ENCODE measurements at places on chromosomes 12 and 14. TPM values are rescaled to one million over a fixed set of nuclear protein-coding genes. Genes with fewer than 3 reads are reported as not detected.
A peak's percentile ranks its signal among the peaks of the same experiment; 100 is the strongest.

The PSME2 gene
- 86.1 TPM for total RNA-seq

DNA sequence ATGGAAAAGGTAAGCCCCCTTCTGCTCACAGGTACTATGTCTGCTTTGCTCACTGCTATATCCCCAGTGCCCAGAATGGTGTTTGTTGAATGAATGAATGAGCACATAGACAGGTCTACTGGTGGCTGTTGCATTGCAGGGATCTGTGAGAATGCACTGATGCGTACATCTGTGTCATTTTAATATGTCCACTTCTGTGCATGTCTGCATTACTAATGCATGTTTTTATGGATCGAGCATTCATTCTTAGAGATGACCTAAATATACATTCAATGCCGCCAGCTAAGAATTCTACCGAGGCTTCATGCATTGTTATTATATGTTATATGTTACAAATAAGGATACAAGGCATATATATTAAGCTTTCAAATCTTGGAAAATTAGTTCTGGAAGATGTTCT is 73.8 kb downstream of the SPRING1 start:
- H3K4me1 ChIP-seq: no peaks in the 10 kb centered on the region
- no peak for DNase-seq
- H3K27ac ChIP-seq: no peak overlapping the region
- H3K27me3 ChIP-seq: no peaks in the 10 kb centered on the region
- H3K4me3 ChIP-seq: no peak overlapping the region

- no peak overlapping the region for H3K4me3 ChIP-seq
- H3K36me3 ChIP-seq: no peaks in the 10 kb centered on the region
- no peak overlapping the region for H3K27ac ChIP-seq
Observed at GRCh38 chr14:38063711-38064320, 143.9 kb upstream of the SSTR1 start.

DNA sequence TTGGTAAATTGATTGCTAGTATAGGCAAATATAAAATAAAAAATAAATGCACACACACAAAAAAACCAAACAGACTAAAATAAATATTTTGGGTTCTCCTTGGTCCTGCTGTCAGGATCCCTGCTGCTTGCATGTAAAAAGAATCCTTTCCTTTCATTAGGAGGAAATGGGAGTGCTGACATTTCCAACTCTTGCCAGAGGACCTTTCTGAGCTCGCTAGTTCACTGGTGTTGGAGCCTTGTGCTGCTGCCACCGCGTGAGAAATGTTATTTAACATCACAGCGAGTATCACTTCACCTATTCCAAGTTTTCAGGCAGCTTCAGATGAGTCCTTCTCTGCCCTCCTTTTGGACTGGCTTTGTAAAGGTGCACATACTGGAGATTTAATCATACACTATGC is 358.9 kb downstream of the NPAS3 start:
- H3K27ac ChIP-seq: no peak overlapping the region
- H3K4me3 ChIP-seq: no peak overlapping the region
- no peaks in the 10 kb centered on the region for H3K36me3 ChIP-seq
- no peaks in the 10 kb centered on the region for H3K27me3 ChIP-seq
- H3K4me1 ChIP-seq: no peaks in the 10 kb centered on the region
- no peak for DNase-seq

GRCh38 chr14:100372357-100373048 is 49.4 kb downstream of the SLC25A47 start:
- H3K36me3 ChIP-seq: no peaks in the 10 kb centered on the region
- no peak overlapping the region for H3K4me3 ChIP-seq
- no peaks in the 10 kb centered on the region for H3K4me1 ChIP-seq
- DNase-seq: no peak

DNA sequence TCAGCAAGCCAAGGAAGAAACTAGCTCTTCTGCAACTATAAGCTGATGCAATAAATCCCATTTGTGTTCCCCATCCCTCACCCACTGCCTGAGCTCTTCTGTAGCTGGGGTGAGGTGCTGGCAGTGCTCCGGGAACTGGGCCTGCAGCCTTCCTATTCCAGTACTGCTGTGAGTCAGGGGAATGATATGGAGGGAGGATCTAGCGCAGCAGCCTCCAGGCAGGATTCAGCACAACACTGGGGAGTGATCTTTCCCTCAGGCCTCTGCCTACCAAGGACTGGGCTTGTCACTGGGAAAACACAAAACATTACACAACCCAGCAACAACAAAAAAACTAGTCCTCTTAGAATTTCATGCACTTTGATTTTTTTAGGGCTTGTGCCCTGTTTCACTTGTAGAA is 58.7 kb downstream of the ST8SIA1 start:
- H3K36me3 ChIP-seq: no peaks in the 10 kb centered on the region
- DNase-seq: peak; percentile 93
- H3K4me3 ChIP-seq: no peak overlapping the region
- peak overlapping the region; percentile 97 for H3K27ac ChIP-seq
- H3K4me1 ChIP-seq: peaks cover 11% of the 10 kb centered on the region
- no peaks in the 10 kb centered on the region for H3K27me3 ChIP-seq

DNA sequence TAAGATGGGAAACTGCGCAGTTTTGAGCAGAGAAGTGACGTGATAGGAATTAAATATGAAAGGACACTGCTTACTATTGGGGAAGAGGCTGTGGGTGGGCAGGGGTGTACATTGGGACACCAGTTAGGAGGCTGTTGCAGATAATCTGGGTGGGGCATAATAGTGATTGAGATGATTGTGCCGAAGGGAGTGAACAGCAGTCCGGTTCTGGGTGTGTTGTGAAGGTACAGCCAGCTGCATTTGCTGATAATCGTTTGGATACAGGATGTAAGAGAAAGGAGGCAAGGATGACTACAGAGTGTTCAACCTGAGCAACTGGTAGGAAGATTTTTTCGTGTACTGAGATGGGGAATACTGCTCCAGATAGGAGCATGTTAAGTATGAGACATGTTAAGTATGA is 205.2 kb upstream of the NEDD1 start:
- H3K36me3 ChIP-seq: no peaks in the 10 kb centered on the region
- no peak overlapping the region for H3K4me3 ChIP-seq
- H3K4me1 ChIP-seq: no peaks in the 10 kb centered on the region
- no peaks in the 10 kb centered on the region for H3K27me3 ChIP-seq
- DNase-seq: no peak
- no peak overlapping the region for H3K27ac ChIP-seq

- H3K4me3 ChIP-seq: no peak overlapping the region
- no peaks in the 10 kb centered on the region for H3K27me3 ChIP-seq
- H3K27ac ChIP-seq: no peak overlapping the region
- no peaks in the 10 kb centered on the region for H3K36me3 ChIP-seq
- no peaks in the 10 kb centered on the region for H3K4me1 ChIP-seq
Observed at GRCh38 chr12:105292705-105293104, 37.8 kb upstream of the C12orf75 start.

- H3K4me3 ChIP-seq: no peak overlapping the region
- no peak for DNase-seq
- H3K36me3 ChIP-seq: no peaks in the 10 kb centered on the region
Observed at GRCh38 chr12:12007001-12007712, 63.6 kb upstream of the BCL2L14 start.

DNA sequence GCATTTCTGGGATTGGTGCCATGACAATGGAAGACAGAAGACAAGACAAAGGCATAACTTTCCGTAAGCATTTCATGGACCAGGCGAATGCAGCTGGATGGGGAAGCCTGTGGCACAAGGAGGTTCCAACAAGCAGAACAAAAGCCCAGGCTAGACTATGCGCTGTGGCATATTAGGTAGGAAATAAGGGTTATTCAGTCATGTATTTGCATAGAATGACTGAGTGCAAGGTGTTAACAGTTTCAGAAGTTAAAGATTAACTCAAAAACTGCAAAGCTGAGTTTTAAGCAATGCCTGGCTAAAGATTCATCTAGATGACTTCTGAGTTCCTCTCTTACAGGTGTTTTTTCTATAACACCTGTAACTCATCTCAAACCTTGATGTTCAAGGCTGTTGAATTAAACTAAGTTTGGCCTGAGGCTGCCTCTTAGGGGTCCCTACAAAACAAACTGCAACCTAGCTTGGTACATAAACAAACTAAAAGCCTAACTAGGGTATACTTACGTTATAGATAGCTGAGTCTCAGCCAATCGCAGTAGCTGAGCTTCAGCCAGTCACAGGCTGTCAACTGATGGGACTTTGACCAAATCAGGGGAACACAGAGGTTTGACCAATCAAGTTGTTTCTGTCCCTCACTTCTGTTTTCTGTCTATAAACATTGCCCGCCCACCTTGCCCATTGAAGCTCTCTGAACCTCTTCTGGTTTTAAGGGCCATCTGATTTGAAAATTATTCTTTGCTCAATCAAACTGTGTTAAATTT is 52.2 kb upstream of the PLBD1 start:
- no peaks in the 10 kb centered on the region for H3K4me1 ChIP-seq
- no peak overlapping the region for H3K4me3 ChIP-seq
- H3K27ac ChIP-seq: no peak overlapping the region
- DNase-seq: no peak

DNA sequence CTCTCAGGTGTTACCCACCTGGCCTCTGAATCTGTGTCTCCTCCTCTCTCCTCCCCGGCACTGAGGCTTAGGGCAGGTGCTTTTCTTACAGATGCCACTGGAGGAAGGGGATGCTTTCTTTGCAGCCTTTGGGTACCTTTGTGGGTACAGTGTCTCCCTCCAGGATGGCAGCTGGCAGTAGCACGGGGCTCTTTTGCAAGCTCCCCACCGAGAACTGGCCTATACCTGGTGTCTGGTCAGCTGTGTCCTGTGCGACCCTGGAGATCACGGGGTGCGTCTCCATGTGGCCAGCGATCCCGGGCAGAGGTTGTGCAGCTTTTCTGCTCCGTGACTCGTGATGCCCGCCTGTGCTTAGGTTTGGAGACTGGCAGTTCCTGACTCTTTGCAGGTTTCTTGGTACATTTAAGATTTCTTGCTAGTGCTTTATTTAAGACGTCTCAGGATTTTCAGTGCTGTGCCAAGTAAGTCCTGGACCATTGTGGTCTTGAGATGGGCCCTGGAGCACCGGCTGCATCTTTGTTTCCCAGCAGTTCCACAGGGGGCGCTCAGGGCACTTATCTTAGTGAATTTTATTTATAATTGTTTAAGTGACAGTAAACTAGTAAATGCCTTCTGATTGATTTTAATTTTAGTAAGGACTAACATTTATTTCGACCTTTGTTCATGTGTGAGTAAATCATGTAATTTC is 68.9 kb downstream of the DDX51 start:
- peaks cover 9% of the 10 kb centered on the region for H3K36me3 ChIP-seq
- no peaks in the 10 kb centered on the region for H3K4me1 ChIP-seq
- no peaks in the 10 kb centered on the region for H3K27me3 ChIP-seq
- H3K27ac ChIP-seq: no peak overlapping the region

GRCh38 chr14:77761205-77761931 is 412 bp upstream of the SNW1 start:
- H3K36me3 ChIP-seq: no peaks in the 10 kb centered on the region
- H3K27ac ChIP-seq: peak overlapping the region; percentile 45
- DNase-seq: peak; percentile 60
- peak overlapping the region; percentile 76 for H3K4me3 ChIP-seq
- peaks cover 4% of the 10 kb centered on the region for H3K4me1 ChIP-seq

DNA sequence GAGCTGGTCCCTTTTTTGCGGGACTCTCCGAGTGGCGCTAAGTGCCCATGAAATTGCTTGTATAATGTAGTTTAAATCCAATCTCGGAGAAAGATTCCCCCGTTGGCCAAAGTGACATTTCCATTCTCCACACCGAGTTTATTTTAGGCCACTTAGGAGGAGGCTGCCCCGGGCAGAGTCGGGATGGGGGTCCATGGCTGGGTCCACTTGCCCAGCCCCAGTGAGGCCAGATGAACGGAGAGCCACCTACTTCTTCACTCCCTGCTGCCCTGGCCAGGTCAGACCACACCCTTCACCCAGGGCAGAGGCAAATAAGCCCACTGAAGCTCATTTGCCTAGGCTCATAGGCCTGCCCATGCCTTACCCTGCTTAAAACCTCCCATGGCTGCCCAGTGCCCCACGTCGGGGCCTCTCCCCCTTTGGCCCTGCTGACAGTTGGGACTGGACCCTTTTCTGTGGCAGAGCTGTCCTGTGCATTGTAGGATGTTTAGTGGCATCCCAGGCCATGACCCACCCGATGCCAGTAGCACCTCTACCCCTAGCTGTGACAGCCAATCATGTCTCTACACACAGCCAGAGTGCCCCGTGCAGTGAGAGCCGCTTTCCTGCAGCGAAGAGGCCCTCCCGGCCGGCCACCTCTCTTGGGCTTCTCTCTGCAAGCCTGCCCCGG is 51.3 kb downstream of the FAM222A start:
- H3K4me3 ChIP-seq: no peak overlapping the region
- DNase-seq: peak; percentile 30
- no peaks in the 10 kb centered on the region for H3K27me3 ChIP-seq
- no peaks in the 10 kb centered on the region for H3K36me3 ChIP-seq
- H3K4me1 ChIP-seq: no peaks in the 10 kb centered on the region

DNA sequence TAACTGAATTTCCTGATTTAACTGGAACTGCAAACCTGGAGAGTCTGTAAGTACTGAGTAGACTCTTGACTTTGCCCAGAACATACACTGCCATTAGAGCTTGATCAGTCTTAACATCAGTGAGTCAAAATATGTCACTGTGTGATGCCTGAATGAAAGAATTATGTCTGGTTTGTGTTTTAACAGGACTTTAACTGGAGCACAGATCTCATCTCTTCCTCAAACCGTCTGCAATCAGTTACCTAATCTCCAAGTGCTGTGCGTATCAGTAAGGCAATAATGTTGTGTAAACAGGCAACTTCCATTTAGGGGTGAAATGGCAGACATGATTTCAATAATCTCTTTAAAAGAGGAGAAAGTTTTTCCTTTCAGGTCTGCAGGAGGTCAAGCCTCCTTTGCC is 97.0 kb downstream of the ZFC3H1 start:
- DNase-seq: no peak
- H3K27ac ChIP-seq: no peak overlapping the region
- H3K27me3 ChIP-seq: no peaks in the 10 kb centered on the region
- no peaks in the 10 kb centered on the region for H3K36me3 ChIP-seq

Measured in aorta (tissue), 5 donors.